MCF 10A (cell line): ENCODE measurements at places on chromosomes 16 and 17.
A peak's percentile ranks its signal among the peaks of the same experiment; 100 is the strongest.

- H3K27me3 ChIP-seq = no peaks in the 10 kb centered on the region
- H3K27ac ChIP-seq = no peak overlapping the region
- DNase-seq = no peak
- H3K4me1 ChIP-seq = peaks cover 33% of the 10 kb centered on the region
- H3K36me3 ChIP-seq = peaks cover 29% of the 10 kb centered on the region
Measured at GRCh38 chr17:14202388-14203166, 34.1 kb downstream of the CDRT15 start.

GRCh38 chr17:18327093-18327492 is 12.0 kb downstream of the SMCR8 start:
- no peak overlapping the region for H3K4me3 ChIP-seq
- no peak for DNase-seq
- peaks cover 76% of the 10 kb centered on the region for H3K36me3 ChIP-seq
- H3K27ac ChIP-seq = no peak overlapping the region
- no peaks in the 10 kb centered on the region for H3K27me3 ChIP-seq
- H3K4me1 ChIP-seq = no peaks in the 10 kb centered on the region

- no peak overlapping the region for H3K4me3 ChIP-seq
- H3K27ac ChIP-seq = no peak overlapping the region
- DNase-seq = no peak
- H3K27me3 ChIP-seq = peaks cover 83% of the 10 kb centered on the region
- no peaks in the 10 kb centered on the region for H3K36me3 ChIP-seq
Measured at GRCh38 chr17:36730857-36731490, 129.6 kb downstream of the MRM1 start.

DNA sequence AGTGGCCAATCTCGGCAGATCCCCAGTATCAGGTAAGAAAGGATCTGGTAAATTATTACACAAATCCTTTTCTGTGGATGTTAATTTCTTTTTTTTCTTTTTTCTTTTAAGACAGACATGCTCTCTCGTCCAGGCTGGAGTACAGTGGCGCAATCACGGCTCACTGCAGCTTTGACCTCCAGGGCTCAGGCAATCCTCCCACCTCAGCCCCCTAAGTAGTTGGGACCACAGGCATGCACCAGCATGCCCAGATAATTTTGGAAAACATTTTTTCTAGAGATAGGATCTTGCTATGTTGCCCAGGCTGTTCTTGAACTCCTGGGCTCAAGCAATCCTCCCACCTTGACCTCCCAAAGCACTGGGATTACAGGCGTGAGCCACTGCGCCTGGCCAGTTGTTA is 54.0 kb downstream of the GAS7 start:
- no peak overlapping the region for H3K4me3 ChIP-seq
- no peaks in the 10 kb centered on the region for H3K4me1 ChIP-seq
- H3K27me3 ChIP-seq = no peaks in the 10 kb centered on the region
- H3K27ac ChIP-seq = no peak overlapping the region
- H3K36me3 ChIP-seq = no peaks in the 10 kb centered on the region

DNA sequence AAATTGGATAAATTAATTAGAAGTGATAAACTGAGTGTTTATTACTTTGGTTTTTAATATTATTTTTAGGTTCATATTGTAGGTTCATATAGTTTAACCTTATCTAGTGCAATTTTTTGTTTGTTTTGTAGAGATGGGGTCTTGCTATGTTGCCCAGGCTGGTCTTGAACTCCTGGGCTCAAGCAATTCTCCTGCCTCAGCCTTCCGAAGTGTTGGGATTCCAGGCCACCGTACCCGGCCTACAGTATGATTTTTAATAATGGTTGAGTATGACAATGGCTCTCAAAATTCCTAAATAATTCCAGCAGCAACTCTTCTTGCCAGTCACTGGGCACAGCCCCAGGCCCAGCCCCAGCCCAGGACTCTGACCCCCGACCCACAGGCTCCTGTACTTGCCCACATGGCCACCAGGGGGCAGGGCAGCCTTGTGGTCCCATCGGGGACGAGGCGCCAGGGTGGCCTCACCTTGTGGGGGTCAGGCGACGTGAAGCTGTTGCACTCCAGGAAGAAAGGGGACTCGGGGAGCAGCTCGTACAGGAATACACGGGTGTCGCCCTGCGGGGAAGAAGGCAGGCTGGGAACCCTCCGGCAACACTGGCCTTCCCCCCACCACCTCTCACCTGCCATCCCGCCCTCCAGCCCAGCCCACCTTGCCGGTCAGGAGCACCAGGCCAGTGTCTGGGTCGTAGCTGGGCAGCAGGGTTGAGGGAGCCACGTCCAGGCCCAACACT is 7.9 kb upstream of the PAM16 start:
- peak; percentile 48 for DNase-seq
- no peaks in the 10 kb centered on the region for H3K27me3 ChIP-seq
- no peak overlapping the region for H3K27ac ChIP-seq
- H3K36me3 ChIP-seq = peaks cover 16% of the 10 kb centered on the region
- no peak overlapping the region for H3K4me3 ChIP-seq

- H3K27me3 ChIP-seq = no peaks in the 10 kb centered on the region
- peak overlapping the region; percentile 87 for H3K4me3 ChIP-seq
Measured at GRCh38 chr16:25108054-25108453, 3.5 kb upstream of the LCMT1 start.

- H3K27ac ChIP-seq = no peak overlapping the region
- H3K27me3 ChIP-seq = no peaks in the 10 kb centered on the region
- no peak for DNase-seq
- no peaks in the 10 kb centered on the region for H3K36me3 ChIP-seq
Measured at GRCh38 chr17:61639818-61640217, 48.8 kb upstream of the NACA2 start.

- DNase-seq = no peak
- peak overlapping the region; percentile 84 for H3K4me3 ChIP-seq
- no peaks in the 10 kb centered on the region for H3K27me3 ChIP-seq
- H3K27ac ChIP-seq = peak overlapping the region; percentile 94
- peaks cover 26% of the 10 kb centered on the region for H3K36me3 ChIP-seq
Measured at GRCh38 chr17:45061606-45062205, 589 bp downstream of the NMT1 start.

GRCh38 chr17:76071531-76072147 is 678 bp downstream of the SRP68 start:
- DNase-seq = no peak
- H3K4me3 ChIP-seq = peak overlapping the region; percentile 90
- peaks cover 30% of the 10 kb centered on the region for H3K36me3 ChIP-seq
- peak overlapping the region; percentile 95 for H3K27ac ChIP-seq
- H3K27me3 ChIP-seq = peaks cover 24% of the 10 kb centered on the region

- H3K4me3 ChIP-seq = peak overlapping the region; percentile 68
- DNase-seq = peak; percentile 90
- peak overlapping the region; percentile 83 for H3K27ac ChIP-seq
- no peaks in the 10 kb centered on the region for H3K36me3 ChIP-seq
- H3K4me1 ChIP-seq = peaks cover 25% of the 10 kb centered on the region
- no peaks in the 10 kb centered on the region for H3K27me3 ChIP-seq
Measured at GRCh38 chr16:88782454-88783390, 2.3 kb downstream of the PIEZO1 start.
